ENCODE measurements at places on chromosomes 12 and 14.

GRCh38 chr12:79200176-79200575, 335.6 kb downstream of the SYT1 start:
- no peak for DNase-seq

- DNase-seq, result no peak
Measured at GRCh38 chr14:33218026-33218425, 279.3 kb downstream of the NPAS3 start.

GRCh38 chr12:106345746-106346145, 11.8 kb upstream of the POLR3B start:
- no peak for DNase-seq

DNA sequence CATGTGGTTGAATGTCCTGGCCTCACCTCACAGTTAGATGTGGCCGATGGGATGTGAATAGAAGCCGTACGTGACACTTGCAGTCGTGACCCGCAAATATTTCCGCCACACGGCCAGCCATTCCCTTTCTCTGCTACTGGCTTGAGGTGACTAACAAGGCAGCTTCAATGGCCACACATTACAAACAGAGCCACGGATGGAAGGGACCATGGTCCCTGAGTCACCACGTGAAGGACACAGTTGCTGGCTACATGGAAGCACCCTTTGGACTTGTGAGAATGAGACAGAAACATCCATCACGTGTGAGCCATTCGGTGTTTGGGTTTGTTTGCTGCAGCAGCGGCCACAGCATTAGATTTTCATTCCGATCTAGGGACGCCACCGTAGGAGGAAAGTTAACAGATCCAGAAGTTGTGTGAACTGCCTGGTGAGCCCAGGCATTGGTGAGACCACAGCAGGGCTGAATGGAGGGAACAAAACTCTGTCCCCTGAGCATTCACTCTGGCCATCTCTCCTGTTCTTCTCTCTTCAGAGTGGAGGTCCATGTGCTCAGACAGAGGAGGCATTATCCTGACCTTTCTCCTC, 33.5 kb upstream of the ADGRD1 start:
- no peak for DNase-seq

DNA sequence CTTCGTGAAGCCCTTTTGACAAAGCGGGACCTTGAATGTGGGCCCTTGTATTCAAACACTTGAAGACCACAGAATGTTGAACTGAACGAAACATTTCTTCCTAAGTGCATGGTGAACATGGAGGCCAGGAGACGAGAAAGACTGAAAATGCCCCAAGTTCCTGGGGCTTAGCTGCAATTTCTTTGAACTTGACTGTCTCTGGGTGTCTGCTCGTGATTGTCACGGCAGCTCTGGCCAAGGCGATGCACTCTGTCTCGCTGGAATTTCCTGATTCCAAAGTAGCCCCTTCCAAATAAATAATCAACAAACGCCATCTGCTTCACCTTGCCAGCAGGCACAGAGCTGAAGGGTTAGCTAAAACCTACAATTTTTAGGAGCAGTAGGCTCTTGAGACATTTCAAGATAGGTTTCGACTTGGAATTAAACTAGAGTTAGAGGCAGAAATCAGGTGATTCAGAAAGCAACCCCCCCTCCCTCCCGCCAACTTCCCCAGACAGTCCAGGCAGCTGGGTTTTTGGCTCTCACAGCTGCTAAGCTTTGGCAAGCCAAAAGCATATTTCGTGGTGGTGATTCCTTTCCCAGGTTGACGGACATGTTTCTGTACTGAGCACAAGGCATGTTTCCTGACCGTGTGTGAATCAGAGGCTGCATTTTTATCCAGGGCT, 13.5 kb upstream of the IRF2BPL start:
- no peak for DNase-seq

GRCh38 chr12:132761032-132761920, at the start of gene ANKLE2:
Gene ANKLE2, minus strand, starts transcription at chr12:132761832. Its CDS starts 34 bp downstream, at chr12:132761798.
- peak; percentile 58 for DNase-seq

- DNase-seq, result no peak
Measured at GRCh38 chr12:121575952-121576625, 4.7 kb downstream of the KDM2B start.

- DNase-seq, result no peak
Measured at GRCh38 chr12:124823272-124823970, 40.2 kb downstream of the SCARB1 start.

- no peak for DNase-seq
Measured at GRCh38 chr14:52253503-52253902, 14.0 kb upstream of the PTGDR start.

- no peak for DNase-seq
Measured at GRCh38 chr12:105400227-105400626, 69.7 kb downstream of the C12orf75 start.

GRCh38 chr14:96579855-96580254, 77.7 kb downstream of the PAPOLA start:
- DNase-seq, result no peak

GRCh38 chr12:92701441-92701840, 1.3 kb upstream of the PLEKHG7 start:
- no peak for DNase-seq

DNA sequence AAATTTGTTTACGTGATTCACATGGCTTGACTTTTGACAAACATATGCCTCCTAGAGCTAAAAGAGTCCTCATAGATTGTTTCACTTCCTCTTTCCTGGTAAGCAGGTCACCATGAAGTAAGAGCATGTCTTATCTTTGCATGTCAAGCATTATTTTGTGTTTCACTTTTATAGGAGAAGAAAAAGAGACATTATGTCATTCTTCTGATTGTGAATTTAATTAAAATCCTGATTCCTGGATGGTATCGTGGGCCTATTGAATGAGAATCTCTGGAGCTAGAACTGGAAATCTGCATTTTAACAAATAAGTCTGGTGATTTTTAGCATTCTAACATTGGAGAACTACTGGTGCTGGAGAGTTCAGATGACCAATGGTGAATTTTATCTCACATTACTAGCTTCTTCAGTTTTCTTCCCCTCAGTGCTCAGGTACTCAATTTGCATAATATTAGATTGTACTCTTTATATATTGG, 218.6 kb upstream of the ATP2B1 start:
- no peak for DNase-seq

GRCh38 chr12:123078120-123078465, 72.8 kb downstream of the PITPNM2 start:
- DNase-seq, result no peak

GRCh38 chr14:66998013-66998412, 191.2 kb upstream of the GARIN2 start:
- DNase-seq, result no peak

- no peak for DNase-seq
Measured at GRCh38 chr14:100062590-100062989, 2.6 kb upstream of the EVL start.

DNA sequence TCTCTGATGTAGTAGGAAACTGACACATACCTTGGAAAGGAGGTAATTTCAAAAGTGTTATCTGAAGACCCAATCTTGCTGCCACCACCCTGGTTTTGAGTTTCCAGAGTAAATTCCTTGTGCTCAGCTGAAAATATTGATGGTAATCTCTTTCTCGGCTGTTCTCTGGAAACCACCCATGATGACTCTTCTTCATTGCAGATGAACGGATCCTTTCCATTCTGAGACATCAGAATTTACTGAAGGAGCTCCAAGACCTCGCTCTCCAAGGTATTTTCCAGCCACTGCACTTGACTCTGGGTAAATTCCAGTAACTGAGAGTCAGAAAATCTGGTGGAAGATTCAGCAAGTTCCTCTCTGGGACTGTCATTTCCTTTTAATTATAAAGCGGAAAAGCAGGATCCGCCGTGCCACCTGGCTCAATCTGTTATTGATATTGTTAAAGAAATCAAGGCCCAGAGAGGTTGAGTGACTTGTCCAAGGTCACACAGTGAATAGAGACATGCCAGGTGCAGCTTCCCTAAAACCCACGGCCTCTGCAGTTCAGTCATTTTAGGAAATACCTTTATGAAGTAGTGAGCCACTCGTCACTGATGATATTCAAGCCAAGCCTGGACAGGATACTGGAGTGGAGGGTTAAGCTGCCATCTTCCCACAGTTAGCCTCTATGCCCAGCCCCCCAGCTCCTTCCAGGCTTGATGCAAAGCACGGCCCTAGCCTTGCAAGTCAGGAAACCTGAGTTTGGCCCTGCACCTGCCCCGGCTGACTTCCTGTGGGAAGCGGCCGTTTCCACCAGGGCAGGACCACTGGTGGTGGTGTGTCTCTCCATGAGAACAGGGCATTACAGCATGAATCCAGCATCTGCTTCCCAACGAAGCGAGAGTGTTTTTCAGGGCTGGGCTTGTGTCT, 4.7 kb downstream of the CHGA start:
- DNase-seq, result no peak

GRCh38 chr14:72560331-72560730, 333.6 kb downstream of the DPF3 start:
- DNase-seq, result no peak

DNA sequence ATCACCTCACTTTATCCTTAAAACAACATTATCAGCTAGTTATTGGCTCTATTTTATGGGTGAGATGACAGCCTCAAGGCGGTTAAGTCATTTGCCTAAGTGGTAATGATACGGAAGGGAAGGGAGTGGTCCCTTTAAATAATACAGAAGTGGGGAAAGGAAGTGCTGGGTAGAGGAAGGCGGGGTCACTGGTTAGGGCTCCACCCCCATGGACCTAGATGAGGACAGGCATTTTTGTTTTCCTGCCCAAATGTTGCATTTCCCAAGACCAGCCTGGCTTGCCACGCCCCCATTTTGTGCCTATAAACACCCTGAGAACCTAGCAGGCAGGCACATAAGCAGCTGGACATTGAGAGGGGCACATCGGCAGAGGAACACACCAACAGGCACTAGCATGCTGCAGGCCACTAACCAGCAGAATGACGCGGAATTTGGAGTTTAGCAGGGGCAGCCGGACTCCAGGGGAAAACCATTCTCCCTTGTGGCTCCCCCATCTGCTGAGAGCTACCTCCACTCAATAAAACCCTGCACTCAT, 100.9 kb downstream of the EPS8 start:
- no peak for DNase-seq

- no peak for DNase-seq
Measured at GRCh38 chr12:56169229-56169759, 11.1 kb downstream of the MYL6 start.

GRCh38 chr12:95202691-95203486, 14.4 kb downstream of the FGD6 start:
- no peak for DNase-seq

- DNase-seq, result no peak
Measured at GRCh38 chr14:40842816-40843215, 763.9 kb upstream of the LRFN5 start.

- DNase-seq, result no peak
Measured at GRCh38 chr12:121992059-121992879, 29.4 kb upstream of the BCL7A start.

DNA sequence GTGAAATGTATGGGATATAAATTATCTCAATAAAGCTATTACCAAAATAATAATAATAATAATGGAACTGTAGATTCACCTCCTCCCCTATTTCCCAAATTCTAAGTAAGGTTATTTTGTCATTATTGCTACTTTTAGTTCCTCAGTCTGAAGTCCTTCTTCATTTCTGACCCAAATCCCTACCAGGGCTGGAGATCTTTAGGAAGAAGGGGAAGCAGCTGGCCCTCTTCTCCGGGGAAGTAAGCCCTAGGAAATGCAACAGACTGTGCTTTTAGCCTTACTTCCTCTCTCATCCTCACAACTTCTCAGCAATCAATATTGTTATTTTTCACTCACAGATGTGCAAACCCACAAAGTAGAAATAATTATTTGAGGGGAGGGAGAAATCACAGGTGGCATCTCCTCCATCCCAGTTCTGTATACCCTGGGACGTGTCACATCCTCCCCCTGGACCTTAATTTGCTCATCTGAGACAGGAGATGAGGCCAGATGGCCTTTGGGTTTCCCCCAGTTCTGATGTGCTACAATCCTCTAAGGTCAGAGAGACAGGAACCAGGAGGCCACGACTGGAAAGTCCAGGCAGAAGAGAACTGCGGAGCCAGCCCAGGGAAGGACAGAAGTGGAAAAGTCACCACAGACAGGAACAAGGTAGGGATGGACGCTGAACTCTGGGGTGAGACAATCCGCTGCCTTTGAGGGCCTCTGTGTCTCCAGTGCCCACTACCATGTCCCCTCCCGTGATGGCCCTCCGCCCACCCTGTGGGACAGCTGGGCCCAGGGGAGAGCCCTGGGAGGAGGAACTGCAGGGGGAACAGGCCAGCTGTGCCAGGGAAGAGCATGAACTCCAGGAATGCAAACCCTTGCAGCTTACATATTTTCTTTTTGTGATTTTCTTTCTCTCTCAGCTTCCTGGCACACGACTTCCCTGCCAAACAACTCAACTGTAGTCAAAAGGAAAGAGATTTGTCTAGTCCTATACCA, 10.6 kb upstream of the TNFRSF1A start:
- DNase-seq, result no peak

DNA sequence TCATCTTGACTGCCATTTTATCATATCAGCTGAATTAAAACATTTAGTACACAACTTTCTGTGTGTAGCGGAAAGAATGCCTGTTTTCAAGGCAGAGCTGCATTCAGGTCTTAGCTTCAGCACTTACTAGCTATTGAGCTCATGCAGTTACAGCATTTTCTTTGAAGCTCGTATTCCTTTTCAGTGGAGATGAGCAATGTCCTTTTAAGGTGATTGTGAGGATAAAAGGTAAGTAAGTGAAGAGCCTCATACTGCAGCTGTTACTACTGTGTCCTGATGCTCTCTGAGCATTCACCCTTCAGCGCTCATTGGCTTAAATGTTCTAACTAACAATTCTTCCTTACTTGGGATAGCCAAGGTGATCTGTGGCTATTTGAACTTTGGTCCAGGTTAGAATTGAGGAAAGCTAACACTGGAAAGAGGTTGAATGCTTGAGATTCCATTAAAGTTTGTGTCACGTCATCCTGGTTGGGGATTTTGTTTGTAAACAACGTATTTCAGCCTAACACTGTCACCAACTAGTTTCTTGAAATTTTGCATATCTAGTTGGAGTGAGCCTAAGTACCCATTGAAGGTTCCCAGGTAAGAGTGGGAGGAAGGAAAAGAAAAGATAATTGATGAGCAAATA, 71.4 kb downstream of the PAPOLA start:
- no peak for DNase-seq

- no peak for DNase-seq
Measured at GRCh38 chr12:132178801-132179401, 34.6 kb downstream of the NOC4L start.

- DNase-seq, result no peak
Measured at GRCh38 chr12:103821773-103822172, 19.3 kb downstream of the NT5DC3 start.

- DNase-seq, result no peak
Measured at GRCh38 chr12:28316049-28316448, 125.8 kb downstream of the CCDC91 start.

DNA sequence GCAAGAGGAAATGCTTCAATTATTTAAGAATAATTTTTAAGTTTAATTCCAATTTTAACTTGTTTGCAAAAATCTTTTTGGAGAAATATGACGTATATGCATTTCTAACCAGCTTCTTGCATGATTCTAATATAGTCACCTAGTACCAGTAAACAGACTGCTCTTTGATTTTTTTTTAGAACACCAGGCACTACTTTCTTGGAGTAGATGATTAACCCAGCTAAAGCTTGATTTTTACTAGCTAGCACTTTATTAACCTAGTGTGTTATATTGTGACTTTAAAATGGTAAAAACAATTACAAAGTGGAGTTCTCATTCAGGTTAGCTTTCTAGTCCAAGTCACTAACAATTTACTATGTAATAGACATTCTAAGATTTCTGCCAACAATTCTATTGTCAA, 32.6 kb upstream of the FGD4 start:
- no peak for DNase-seq

GRCh38 chr12:25855716-25856115, 102.8 kb upstream of the RASSF8 start:
- DNase-seq, result no peak

GRCh38 chr14:49019467-49020115, 566.6 kb downstream of the RPS29 start:
- DNase-seq, result no peak
